ENCODE measurements at places on chromosomes 11 and 22.

GRCh38 chr11:117303646-117304315, 12.3 kb downstream of the BACE1 start:
- no peak for DNase-seq

DNA sequence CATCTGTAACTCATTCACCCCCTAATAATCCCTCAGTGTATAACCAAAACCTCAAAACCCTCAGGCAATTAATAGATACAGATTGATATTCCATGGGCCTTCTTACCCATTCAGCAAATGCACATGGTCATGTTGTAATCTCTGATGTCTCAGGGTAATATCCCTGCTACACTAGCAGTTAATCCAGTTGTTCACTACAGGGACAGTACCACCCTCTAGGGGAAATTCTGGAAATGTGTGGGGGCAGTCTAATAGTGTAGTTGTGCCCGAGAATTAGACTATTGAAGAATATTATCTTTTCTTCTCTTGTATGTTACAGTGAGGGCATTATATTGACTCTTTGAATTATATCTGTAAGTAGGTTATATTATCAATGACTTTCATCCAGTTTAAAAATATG, 175.4 kb downstream of the CWF19L2 start:
- no peak for DNase-seq

GRCh38 chr11:116732271-116733042, 40.3 kb downstream of the BUD13 start:
- peak; percentile 45 for DNase-seq

GRCh38 chr11:73359930-73360742, 16.1 kb upstream of the RELT start:
- DNase-seq = no peak

GRCh38 chr11:112958670-112959069, 2.5 kb upstream of the NCAM1 start:
- DNase-seq = no peak

GRCh38 chr11:43523632-43524031, 156.9 kb upstream of the HSD17B12 start:
- DNase-seq = no peak

- no peak for DNase-seq
Observed at GRCh38 chr11:123798079-123798478, 8.1 kb downstream of the OR6M1 start.

DNA sequence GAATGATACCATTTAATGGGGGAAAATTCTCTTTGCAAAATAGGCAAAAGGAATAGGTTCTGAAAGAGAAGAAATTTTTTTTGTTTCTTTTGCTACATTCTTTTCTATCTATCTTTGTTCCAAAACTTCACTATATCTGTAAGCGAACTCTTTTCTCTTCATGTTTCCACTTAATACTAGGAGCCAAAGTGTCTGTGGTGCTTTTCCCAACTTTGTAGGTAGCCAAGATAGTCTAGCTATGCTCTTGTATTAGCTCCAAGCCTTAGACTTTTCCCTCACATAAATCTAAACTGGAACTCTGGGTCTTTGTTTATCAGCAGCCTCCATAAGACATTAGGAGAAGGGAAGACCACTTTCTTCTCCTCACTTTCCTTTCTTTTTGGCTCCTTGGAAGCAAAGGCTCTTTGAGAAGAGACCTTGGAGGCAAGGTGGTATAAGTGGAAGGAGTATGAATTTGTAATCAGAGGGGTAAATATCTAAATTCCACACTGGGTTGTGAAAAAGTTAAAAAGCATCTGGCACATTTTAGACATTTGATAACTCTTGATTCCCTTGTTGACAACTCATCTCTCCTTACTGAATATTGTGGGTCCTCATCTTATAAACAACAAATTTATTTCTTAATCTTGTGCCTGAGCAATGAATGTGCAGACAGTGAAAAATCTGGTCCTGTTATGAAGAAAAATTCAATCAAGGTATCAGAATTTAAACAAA, 130.0 kb downstream of the EHF start:
- DNase-seq = no peak

DNA sequence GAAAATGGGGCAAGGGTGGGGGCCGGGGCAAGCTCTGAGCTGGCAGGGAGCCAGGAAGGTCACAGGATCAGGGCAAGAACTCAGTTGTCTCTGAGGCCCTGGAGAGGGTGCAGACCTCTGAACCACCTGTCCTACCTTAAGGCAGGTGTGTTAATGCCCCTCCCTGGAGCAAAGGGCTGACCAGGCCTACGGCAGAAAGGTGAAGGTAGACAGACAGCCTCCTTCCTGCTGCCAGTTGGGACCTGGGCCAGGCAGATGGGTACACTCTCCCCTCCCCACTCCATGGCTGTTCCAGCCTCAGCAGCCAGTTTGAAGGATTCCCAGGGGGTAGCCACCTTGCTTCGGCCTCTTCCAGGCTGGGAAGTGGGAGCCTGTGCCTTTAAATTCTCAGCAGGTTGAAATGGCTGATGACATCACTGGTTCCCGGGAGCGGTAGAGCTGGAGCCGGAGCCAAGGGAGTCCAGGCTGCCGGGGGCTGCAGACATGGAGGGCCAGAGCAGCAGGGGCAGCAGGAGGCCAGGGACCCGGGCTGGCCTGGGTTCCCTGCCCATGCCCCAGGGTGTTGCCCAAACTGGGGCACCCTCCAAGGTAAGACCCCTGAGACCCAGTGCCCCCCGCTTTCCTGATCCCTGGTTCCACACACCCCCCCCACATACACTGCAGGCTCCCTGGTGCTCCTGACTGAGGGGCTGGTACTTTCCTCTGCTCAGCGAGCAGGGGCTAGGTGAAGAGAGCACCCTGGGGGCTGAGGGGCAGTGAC, at the start of gene INPP5J:
INPP5J (plus strand) TSS at position 435 of the 760 bp plus-strand sequence; CDS start at position 484, 49 bp downstream.
- DNase-seq = no peak

- DNase-seq = no peak
Observed at GRCh38 chr11:127866109-127866508, 721.2 kb downstream of the ETS1 start.

- no peak for DNase-seq
Observed at GRCh38 chr11:123174196-123175183, 20.6 kb downstream of the CLMP start.

DNA sequence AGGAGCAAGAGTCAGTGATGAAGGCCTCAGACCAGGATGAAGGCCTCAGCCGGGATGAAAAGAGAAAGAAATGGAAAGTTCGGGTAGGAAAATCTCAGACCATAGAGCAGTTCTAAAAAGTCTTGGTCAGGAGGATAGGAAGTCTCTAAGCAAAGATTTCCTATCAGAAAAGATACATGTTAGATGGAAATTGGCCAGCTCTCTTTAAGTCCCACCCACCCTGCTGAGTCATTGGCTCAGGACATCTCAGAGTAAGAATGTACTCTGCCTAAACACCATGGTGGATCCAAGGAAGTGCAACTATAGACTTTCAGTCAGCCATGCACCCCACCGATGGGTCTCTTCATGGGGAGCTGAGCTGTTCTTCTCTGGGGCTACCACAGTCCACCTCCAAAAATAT, 4.4 kb downstream of the OR8B3 start:
- DNase-seq = no peak

- DNase-seq = no peak
Observed at GRCh38 chr22:50470491-50470890, 4.3 kb downstream of the SBF1 start.

GRCh38 chr11:17267576-17267975, 9.0 kb upstream of the NUCB2 start:
- no peak for DNase-seq

GRCh38 chr11:117646411-117646810, 150.6 kb downstream of the DSCAML1 start:
- DNase-seq = no peak

DNA sequence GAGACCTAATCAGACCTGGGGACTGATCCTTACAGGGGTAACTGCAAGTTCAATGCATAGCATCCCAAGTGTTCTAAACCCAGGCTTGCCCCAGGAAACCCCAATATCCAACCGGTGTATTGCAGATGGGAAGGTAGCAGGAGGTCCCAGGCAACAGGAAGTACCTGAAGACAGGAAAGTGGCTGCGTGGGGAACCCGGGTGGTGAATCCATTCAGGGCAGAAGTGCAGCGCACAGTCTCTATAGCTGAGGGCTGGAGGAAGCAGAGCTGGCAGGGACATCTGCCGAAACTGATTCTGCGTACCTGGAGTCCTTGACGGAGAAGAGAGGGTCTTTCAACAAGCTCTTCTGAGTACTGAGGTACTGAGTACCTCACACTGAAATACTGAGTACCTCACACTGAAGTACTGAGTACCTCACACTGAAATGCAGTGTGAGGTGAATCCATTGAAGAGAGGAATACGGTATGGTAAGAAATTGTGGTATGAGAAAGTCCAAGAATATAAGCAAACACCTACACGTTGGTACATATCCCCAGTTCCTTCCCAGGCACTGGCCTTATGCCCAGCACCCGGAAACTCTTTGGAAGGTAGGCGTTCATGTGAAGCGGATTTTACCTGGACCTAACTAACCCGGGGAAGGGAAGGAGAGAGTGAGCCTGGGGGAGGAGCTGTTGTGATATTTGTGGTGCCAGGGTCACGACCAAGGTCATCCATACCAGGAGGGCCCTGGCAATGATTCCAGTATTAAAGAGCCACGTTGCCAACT, 20.1 kb downstream of the SCN4B start:
- no peak for DNase-seq

- DNase-seq = no peak
Observed at GRCh38 chr11:85815186-85815931, 4.4 kb upstream of the SYTL2 start.

DNA sequence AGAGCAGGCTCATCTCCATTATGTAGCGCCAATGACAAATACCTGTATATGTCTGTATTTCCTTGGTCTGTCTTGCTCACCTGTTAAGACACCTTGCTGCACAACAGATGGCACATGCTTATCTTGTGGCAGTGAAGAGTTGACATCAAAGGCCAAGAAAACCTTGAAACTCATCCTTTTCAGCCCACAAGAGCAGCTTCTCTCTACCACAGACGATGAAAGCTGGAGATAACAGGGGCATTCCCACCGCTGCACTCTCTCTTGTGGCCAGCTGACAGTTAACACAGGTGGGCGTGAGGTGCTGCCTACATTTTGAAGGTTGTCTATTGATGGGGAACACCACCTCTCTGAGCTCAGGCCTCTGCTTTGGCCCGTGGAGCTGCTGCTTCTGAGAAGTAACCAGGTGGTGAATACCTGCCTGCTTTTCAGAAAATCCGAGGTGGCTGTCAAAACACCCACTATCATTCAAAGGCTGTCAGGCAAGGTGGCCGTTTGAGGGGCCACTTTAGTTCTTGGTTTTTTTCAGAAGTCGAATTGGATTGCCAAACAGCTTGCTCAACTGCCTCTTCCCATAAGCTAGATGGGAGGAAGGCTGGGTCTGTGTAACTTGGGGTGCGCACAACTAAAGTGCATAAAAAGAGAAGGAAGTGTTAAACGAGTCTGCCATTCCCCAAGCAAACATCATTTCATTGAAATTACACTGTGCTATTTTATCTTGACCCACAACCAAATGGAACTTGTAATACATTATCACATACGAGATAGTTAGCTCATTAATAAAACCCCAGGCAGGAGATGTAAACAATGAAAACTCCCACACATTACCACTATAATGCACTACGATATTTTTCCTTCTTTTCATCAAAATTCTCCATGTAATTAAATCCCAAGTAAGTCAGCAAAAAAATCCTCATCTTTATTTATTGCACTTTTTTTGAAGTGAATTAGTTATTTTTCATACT, 87.1 kb upstream of the RAG2 start:
- DNase-seq = no peak

- no peak for DNase-seq
Observed at GRCh38 chr22:36868546-36869181, 7.9 kb downstream of the NCF4 start.

GRCh38 chr11:117313091-117313490, 3.0 kb downstream of the BACE1 start:
- no peak for DNase-seq

DNA sequence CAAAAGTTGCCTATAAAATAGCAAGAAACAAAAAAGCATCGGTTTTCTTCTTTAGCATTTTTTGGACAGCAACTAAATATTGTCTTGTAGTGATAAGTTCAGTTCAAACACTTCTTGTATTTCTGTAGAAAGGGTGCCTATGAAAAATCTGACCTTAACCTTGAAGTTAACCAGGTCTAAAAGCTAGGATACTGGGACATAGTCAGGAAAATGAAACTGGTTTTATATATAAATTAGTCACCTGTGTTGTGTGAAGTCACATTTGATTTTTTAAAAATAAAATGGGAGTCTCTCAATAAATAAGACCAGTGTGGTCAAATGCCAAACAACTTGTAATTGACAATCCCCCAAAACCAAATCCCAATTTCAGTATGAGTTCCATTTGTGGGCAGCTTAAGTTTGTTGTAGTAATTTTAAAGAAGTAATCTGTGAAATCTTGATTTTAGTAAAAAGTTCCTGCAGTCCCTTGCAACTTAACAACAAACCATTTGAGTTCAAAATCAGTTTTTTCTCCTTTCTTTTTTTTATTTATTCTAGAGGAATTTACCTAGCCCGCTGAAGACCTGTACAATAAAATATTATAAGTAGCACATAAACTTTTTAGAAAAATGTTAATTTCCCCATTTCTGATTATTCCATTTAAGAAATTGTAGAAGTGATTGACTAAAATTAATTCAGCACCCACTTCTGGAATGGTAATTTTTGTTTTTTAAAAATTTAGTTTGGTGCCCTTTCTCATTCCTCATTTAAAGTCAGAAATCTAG, 84.5 kb upstream of the PPARA start:
- no peak for DNase-seq

DNA sequence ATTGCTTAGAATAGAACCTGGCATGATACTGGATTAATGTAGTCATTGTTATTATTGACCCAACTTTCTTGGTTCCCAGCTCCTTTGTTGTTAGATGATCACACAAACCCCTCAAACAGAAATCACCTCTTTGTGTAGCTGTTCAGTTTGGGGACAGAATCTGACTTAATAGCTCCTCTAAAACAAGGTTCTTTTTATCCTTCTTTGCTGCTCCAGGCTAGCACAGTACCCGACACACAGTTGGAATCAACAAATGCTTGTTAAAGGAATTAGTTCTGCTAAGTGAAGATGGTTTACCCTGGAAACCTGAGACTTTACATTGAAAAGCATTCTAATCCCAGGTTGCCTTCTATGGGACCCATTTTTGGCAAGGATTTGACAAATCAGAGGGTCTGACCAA, 43.9 kb downstream of the GAB2 start:
- DNase-seq = no peak

- no peak for DNase-seq
Observed at GRCh38 chr22:41075946-41076345, 16.4 kb upstream of the EP300 start.

DNA sequence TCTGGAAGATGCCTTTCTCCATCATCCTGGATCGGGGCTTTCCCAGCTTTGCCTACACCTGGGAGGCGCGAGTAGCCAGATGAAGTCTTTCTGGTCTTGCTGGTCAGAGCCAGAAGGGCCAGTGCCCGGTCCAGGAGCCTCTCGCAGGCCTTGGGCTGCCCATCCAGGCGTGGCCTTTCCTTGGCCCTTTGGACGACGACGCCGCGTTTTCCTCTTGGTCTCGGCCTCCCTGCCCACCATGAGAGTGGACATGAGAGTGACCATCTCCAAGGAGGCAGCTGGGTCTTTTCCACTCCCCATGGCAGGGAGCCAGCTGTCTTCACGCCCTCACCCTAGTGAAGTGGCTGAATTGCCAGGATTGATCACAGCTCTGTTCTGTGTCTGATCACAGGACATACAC, 3.5 kb downstream of the PTDSS2 start:
- DNase-seq = no peak

GRCh38 chr11:30741039-30741550, 154.9 kb upstream of the MPPED2 start:
- DNase-seq = no peak
